ENCODE measurements at places on chromosomes 12 and 14.

- peak; percentile 5 for DNase-seq
These were observed 180.8 kb downstream of the C12orf50 start for GRCh38 chr12:87848248-87848868.

DNA sequence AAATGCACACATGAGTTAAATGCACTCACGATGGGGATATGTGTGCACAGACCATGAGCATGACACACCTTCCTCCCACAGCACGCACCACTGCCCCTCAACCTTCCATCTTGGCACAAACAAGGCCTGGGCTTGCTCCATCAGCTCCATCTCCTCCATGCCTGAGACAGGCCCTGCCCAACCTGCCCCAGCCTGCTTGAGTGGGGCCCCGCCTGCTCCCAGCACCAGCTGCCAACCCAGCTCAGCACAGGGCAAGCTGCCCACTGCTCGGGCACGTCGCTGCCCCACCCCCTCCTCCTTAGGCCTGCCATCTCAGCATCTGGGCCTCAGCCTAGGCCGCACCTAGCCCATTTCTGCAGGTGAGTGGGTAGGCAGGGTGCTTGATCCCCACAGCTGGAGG lies 27.6 kb upstream of the KRT78 start:
- DNase-seq: no peak

DNA sequence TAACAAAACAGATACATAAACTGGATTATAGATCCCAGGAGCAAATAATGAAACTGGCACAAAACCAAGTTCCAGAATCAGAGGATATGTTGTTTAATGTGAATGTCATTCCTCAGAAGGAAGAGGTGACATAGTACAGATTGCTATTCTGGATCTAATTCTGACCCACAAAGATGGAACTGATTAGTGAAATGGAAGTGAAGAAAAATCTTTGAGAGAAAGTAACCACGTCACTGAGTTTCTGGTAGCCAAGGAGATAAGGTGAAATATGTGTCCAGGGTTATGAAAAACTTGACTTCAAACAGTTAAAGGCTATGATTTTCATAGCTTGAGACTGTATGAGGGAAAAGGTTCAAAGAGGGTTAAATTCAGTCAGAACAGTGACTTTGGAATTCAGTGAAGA lies 8.3 kb downstream of the OR10AD1 start:
- no peak for DNase-seq

GRCh38 chr12:54337280-54337842 lies 12.4 kb downstream of the COPZ1 start:
- no peak for DNase-seq

DNA sequence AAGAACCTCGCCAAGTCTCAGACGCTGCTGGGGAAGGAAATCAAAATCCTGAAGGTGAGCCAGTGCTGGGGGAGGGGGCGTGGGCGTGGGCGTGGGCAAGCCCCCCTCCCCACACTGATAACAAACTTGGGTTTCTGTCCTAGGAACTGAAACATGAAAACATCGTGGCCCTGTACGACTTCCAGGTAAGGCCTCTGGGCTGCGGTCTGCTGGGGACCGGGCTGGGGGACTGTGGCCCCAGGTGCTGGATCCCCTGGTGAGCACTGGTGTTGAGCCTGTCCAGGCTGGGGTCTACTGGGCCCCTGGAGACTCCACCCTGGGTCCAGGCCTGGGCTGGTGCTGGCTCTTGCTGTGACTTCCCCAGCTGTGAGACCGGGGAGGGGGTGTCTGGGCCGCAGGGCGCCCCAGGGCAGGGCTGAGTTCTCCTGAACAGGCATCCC lies 1.2 kb downstream of the ULK1 start:
- DNase-seq: no peak

DNA sequence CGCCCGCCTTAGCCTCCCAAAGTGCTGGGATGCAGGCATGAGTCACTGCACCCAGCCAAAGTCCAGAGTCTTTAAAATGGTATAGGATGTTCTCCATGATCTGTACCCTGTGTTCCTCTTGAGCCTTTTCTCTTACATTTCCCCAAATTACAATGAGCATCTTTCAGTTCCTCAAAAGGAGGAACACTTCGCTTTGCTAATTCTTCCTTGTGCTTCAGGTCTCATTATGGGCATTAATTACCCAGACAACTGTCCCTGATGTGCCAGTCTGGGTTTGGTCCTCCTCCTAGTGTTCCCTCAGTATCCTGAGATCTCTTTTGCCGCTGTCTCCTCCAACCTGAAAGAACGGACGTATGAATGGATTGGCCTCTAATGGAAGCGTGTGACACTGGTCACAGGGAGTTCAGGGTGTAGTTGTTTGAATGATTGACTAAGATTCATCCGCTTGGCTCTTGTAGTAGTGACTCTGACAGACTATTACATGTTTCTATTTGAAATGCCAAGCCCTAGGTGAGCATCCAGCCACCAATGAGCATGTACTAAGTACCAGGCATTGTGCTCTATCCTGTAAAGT lies 8.2 kb downstream of the PRKCH start:
- no peak for DNase-seq

All from stimulated activated CD4-positive, alpha-beta T cell treated with anti-CD3 and anti-CD28 coated beads, Interleukin-4, amount 100 ng/mL, for 24 hours (primary cell).